ENCODE measurements at places on chromosomes 5 and 9.

DNA sequence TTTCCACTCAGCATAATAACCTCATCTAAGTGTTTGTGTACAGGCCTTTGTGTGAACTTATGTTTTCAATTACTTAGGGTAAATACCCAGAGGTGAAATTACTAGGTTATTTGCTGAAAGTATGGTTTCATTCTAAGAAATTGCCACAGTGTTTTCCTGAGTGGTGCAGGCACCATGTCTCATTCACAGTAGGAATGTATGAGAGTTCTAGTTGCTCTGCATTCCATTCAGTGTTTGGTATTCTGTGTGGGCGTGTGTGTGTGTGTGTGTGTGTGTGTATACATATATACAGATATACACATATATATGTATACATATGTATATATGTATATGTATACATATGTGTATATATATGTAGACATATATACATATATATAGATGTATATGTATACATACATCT is 8.8 kb upstream of the SVEP1 start:
- no peak for DNase-seq

- no peak for DNase-seq
Measured at GRCh38 chr9:78607853-78608252, 310.9 kb downstream of the PSAT1 start.

DNA sequence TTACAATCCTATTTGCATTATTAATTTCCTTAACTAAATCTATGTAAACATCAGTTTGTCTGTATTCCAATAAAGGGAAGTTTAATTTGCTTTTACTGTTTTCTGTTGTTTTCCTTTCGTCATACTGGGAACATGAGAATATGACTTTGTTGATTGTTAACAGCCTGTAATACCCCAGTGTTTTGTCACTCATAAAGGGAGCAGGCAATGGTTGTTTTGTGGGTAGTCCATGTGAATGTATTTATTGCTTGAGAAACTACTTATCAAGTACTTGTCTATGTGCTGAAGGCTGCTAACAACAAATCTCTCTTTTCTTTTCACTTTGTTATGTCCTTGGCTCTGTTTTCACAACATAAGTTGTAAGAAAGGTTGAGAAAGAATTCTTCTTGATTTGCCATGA is 1070.2 kb upstream of the ACO1 start:
- no peak for DNase-seq

- DNase-seq: no peak
Measured at GRCh38 chr5:68872088-68872839, 221.6 kb upstream of the SLC30A5 start.

DNA sequence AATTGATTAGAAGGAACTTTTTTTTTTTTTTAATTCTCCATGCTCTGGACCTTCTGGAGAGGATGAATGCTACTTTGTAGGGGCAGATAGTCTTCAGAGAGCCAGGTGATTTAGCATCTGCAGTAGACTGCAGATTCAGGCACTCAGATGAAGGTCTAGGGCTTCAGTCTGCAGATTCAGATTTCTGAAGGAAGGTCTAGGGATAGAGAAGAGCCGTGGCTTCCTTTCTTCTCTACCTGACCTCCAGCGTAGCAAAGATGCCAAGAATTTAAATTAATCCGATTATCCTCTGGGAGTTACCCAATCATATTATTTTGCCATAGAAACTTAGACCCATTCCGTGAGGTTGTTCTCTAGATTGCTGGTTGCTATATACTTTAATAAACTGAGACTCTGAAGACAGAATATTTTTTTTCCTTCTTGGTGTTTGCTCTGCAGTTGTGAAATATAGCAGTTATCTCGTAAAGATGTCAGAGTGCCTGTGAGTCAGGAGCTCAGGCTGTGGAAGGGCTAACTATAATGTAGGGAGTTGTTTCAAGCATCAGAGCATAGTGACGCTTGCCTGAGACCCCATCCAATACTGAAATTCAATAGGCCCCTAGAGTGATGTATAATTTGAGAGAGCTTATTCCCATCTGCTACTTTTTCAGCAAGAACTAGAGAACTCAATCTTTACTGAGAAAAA is 132.7 kb upstream of the SLC12A2 start:
- no peak for DNase-seq

GRCh38 chr5:56567278-56567677 is 248.1 kb upstream of the MAP3K1 start:
- no peak for DNase-seq

GRCh38 chr5:95283761-95284571 is 928 bp downstream of the MCTP1 start:
- no peak for DNase-seq

- DNase-seq: no peak
Measured at GRCh38 chr9:87227456-87227855, 270.2 kb upstream of the DAPK1 start.

DNA sequence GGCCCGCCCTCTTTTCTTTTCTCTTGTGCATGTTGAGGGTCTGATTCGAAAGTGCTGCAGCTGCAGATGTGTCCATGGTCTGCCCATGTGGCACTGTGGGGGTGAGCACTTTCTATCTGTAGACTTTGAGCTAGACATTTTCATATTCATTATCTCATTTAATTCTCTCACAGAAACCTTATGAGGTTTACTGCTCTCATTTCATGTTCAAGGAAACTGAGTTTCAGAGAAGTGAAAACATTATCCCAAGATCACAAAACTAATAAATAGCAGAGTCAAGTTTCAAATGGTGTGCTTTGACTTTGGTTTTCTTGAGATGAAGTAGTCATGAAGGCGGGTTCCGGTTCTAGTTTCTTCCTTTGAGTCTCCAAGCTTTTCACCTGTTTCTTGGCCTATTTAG is 536.5 kb upstream of the ZNF462 start:
- DNase-seq: no peak

- DNase-seq: no peak
Measured at GRCh38 chr9:12720551-12720950, 27.4 kb downstream of the TYRP1 start.

- no peak for DNase-seq
Measured at GRCh38 chr9:20929276-20929675, 102.2 kb downstream of the HACD4 start.

- DNase-seq: no peak
Measured at GRCh38 chr5:111930905-111931461, 174.0 kb upstream of the NREP start.

GRCh38 chr5:147408980-147409379 is 100.9 kb downstream of the DPYSL3 start:
- no peak for DNase-seq

DNA sequence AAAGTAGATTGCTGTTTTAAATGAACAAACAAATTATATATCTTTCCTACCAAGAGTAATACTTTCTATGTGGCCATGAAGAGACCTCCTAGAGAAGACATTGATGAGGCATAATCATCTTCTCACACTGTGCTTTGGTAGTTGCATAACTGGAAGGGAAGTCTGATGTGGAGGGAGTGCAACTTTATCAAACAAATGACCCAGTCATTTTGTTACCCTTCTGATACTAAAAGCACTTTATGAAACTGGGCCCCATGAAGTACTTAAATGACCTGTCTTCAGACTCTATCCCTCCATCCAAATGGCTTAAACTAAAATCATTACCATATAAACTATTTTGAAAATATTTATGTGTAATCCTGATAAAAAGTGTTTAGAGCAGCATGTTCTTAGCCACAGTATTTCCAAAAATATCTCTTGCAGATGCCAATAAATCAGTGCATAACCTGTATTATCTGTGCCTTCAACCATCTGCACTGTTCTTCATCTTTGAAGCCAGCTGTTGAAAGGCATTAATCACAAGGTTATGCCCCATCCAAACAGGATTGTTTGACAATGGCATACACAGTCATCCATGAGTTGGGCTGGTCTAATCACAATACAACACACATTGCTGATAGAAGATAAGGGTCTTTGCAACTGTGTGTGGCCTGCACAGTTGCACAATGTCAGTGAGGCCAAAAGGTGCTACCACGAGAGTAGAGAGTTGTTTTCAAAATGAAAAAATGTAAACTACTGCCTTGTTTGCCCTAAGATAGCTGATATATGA is 31.9 kb upstream of the MIER3 start:
- DNase-seq: no peak

- DNase-seq: no peak
Measured at GRCh38 chr5:162624110-162624509, 556.5 kb downstream of the GABRG2 start.

GRCh38 chr5:138639326-138639725 is 64.1 kb upstream of the HSPA9 start:
- DNase-seq: no peak

GRCh38 chr9:73617586-73617985 is 465.9 kb downstream of the ANXA1 start:
- no peak for DNase-seq

DNA sequence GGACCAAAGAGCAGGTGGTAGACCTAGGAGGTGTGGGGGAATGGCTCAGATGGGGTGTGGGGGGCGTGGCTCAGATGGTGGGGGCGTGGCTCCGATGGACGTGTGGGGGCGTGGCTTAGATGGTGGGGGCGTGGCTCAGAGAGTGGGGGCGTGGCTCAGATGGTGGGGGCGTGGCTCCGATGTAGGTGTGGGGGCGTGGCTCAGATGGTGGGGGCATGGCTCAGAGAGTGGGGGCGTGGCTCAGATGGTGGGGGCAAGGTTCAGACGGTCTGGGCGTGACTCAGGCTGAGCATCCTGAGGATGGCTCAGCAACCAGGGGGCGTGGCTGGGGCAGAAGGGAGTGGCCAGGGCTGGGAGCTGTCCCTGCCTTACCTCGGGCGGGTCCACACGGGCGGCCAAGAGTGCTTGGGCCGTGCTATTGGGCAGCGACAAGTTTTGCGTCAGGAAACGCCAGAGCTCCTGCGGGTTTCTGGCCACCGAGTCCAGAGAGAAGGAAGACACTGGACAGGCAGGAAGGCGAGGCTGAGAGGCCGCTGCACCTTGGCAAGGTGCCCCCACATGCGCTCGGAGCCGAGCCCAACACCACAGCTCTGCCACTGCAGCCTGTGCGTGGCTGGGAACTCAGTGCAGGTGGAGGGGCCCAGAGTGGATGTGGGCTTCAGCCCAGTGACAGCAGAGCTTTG is 5.9 kb downstream of the ABCA2 start:
- DNase-seq: no peak

- DNase-seq: no peak
Measured at GRCh38 chr9:108197899-108198298, 657.9 kb downstream of the ACTL7B start.

DNA sequence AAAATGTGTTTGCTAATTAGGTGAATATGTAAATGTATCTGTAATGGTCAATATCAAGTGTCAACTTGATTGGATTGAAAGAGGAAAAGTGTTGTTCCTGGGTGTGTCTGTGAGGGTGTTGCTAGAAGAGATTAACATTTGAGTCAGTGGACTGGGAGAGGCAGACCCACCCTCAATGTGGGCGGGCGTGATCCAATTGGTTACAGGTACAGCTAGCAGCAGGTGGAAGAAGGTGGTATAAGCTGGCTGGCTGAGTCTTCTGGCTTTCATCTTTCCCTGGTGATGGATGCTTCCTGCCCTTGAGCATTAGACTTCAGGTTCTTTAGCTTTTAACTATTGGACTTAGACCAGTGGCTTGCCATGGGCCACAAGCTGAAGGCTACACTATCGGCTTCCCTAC is 779.0 kb upstream of the CTNND2 start:
- DNase-seq: no peak

DNA sequence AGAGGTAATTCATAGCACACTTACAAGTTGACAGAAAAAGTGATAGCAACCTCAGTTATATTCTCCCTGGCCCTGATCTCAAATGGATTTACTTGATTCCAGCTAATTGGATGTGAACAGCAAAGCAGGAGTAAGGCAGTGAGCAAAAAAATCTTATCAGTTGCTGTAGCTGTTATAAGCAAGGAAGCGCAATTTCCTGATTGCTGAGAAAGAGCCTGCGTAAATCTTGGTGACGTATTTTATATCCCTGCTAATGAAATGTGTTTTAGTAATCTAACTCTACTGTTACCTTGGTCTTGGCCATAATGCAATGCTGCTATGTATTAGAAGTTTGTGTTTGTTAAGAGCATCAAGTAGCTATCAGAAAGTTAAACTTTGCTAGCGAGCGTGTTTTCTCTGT is 661.2 kb upstream of the SEMA6A start:
- no peak for DNase-seq

DNA sequence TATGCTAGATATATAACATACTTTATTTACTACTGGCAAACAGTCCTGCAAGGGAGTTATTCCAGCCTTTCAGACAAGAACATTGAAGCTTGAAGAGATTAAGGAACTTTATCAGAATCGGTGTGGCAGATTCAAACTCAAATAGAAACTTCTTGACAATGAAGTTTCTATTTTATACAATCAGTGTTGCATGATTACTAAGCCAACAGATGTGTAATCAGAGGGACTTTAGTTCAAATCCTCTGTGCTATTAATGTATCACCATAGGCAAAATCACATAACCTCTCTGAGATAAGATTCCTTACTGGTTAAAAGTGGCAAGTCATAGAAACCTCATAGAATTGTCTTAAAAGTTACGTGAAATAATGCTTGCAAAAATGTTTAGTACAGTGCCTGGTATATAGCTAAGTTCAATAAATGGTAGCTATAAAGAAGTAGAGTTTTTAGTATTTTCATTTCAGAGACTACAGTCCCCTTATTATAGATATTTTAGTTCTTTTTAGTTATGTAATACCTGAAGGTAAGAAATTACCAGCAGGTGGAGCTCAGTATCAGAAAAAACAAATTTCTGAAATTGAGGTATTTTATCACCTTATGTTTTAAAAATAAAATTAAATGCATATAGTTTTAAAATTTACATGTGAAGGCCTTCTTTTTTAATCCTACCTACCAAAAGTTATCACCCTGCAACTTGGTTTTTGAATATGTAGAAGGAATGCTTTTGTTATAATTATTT is 172.1 kb downstream of the FER start:
- DNase-seq: no peak

- no peak for DNase-seq
Measured at GRCh38 chr9:129500161-129500862, 120.6 kb downstream of the C9orf50 start.

DNA sequence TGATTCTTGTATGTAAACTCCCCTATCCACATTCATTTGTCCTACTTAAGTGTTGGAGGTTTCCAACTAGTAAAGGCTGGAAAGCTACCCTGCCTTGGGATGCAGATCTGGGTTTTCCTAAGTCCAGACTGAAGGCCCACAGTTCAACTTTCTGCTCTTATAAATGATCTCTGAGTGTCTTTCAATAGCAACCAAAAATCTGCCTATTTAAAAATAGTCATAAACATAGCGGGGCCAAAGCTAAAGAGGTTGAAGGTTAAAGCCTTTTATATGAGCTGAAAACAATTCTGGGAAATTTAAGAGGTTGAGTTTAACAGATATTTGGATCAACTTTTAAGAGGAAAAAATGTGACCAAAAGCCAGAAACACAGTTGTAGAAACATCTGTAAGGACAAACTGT is 87.2 kb downstream of the NTRK2 start:
- no peak for DNase-seq
